ENCODE measurements at places on chromosomes 3 and 15. TPM values are rescaled to one million over a fixed set of nuclear protein-coding genes. Genes with fewer than 3 reads are reported as not detected.

- H3K27me3 ChIP-seq = peaks cover 10% of the 10 kb centered on the region
- DNase-seq = no peak
- H3K36me3 ChIP-seq = no peaks in the 10 kb centered on the region
- no peak overlapping the region for H3K4me3 ChIP-seq
Observed at GRCh38 chr15:59941612-59942011, 62.5 kb upstream of the FOXB1 start.

DNA sequence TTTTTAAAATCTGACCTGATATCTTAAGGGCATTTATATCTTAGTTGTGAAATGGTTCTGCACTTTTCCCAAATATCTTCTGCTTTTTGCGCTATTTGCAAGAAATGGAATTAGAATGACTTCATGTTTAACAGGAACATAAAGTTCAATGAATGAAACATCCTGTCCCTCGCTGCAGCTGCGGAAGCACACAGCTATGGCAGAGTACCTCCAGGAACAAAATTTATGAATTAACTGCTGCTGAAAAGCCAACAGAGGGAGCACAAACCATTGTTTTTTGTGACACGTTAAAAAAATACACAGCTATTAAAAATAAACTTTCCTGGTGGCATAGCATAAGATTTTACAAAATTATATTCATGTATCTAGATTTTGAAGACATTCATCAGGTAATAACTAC, 404.4 kb upstream of the MDFIC2 start:
- no peak overlapping the region for H3K27ac ChIP-seq
- peaks cover 8% of the 10 kb centered on the region for H3K36me3 ChIP-seq
- no peak for DNase-seq
- no peak overlapping the region for H3K4me3 ChIP-seq
- peaks cover 17% of the 10 kb centered on the region for H3K27me3 ChIP-seq

Gene SENP8
- 0.84 TPM for total RNA-seq

Gene ACOX2
- not detected for total RNA-seq

Gene AP2M1
- total RNA-seq = 190 TPM

Gene ARPIN
- total RNA-seq = not detected

DNA sequence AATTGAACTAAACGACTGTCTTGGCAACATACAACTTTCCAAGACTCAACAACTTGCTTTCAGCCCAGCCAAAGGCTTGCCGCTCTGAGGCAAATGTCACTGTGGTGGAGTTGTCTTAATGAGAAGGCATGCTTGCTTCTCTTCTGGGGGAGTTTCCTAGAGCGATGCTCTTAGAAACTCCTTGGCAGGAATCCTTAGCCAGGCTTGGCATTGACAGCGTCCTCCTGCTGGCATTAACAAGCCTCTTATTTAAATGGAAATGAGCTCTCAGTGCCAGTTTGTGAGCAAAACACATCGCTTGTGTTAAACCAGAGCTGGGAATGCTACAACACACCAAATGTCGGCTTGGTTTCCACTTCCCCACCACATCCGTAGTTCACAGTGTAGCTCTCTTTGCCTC, 265.5 kb upstream of the TPRG1 start:
- peaks cover 12% of the 10 kb centered on the region for H3K4me1 ChIP-seq
- DNase-seq = no peak
- peaks cover 8% of the 10 kb centered on the region for H3K36me3 ChIP-seq
- H3K4me3 ChIP-seq = no peak overlapping the region
- no peak overlapping the region for H3K27ac ChIP-seq

DNA sequence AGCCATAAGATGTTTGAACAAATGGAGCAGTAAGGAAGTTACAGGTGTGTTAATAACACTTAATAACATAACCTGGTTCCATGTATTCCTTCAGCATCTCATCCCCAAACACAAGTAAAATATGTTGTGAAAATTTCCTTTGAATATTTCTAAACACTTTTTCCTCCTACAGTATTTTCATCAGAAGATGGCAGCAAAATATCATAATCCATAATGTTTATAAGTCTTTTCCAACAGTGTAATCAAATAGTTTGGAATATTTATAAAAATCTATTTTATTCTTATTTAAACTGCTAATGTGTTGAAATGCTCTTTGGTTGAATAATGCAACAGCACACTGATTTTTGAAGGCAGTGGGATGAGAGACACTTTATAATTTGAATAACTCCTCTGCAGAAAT, 1020.5 kb downstream of the OTOL1 start:
- H3K4me3 ChIP-seq = no peak overlapping the region
- H3K27me3 ChIP-seq = no peaks in the 10 kb centered on the region
- peaks cover 10% of the 10 kb centered on the region for H3K36me3 ChIP-seq
- no peak for DNase-seq

DNA sequence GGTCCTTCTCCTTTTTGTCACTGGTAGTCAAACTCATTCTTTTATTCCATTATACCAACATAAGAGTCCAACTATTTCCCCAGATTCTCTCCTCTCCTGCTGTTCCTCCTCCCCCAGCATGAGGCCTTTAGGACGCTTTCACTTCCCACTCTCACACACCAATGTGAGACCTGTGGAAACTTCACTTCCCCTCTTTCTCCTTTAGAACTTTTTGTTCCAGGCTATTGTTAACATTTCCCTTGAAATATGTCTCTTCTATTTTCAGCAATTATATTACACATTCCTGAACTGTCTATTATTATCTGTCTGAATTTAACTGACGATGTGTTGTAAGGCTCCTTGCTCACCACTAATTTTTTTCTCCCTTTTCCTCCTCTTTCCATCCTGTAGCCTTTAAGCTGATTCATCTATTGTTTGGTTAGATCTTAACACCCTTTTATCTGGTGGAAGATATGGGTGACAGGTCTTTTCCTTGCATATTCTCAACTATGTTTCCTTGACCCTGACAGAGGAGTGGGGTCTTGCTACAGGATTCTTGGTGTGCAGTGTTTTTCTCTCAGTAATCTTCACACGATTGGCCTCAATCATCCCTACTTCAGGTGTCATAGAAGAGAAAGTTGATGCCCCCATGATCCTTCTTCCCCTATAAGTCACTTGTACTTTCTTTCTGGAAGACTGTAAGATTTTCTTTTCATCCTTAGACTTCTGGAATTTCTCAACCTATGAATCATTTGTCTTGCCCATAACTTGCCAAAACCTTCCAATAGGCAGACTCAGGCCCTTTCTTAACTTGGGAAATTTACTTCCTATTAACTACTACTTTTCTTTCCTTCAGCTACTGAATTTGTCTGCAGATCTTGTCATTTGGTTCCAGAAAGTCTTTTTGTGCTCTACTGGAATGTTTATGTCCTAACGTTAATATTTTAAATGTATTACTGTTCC, 5.9 kb downstream of the CYP19A1 start:
- peaks cover 9% of the 10 kb centered on the region for H3K27me3 ChIP-seq
- no peak overlapping the region for H3K27ac ChIP-seq
- H3K4me3 ChIP-seq = no peak overlapping the region
- no peak for DNase-seq
